GM23248 (cell line): ENCODE measurements at places on chromosomes 13 and 19. TPM values are rescaled to one million over a fixed set of nuclear protein-coding genes. Genes with fewer than 3 reads are reported as not detected.

Gene HSH2D
- total RNA-seq = not detected in 2 replicates

Gene CEACAM5
- total RNA-seq = not detected in 2 replicates

- H3K27ac ChIP-seq = peak within 1 kb of the TSS; percentile 97
- H3K4me3 ChIP-seq = peak within 1 kb of the TSS; percentile 95
- H3K27me3 ChIP-seq = no peaks in the 10 kb centered on the region
- H3K36me3 ChIP-seq = peaks cover 9% of the 10 kb centered on the region; the same call in 1 of the 2 replicates
Measured at GRCh38 chr13:113209336-113209758, at the start of gene CUL4A. TSS of gene CUL4A (plus strand) at chr13:113209613. CDS start at chr13:113209628, 15 bp downstream.

- no peak overlapping the region for H3K4me3 ChIP-seq
- H3K36me3 ChIP-seq = no peaks in the 10 kb centered on the region
- no peak overlapping the region for H3K27ac ChIP-seq
- H3K27me3 ChIP-seq = peaks cover 21% of the 10 kb centered on the region
Measured at GRCh38 chr13:45833663-45834375, 17.7 kb downstream of the SIAH3 start.

GRCh38 chr19:35151273-35152065 lies 3.1 kb upstream of the FXYD5 start:
- no peaks in the 10 kb centered on the region for H3K36me3 ChIP-seq
- H3K27ac ChIP-seq = no peak overlapping the region
- peaks cover 7% of the 10 kb centered on the region for H3K4me1 ChIP-seq

GRCh38 chr13:55815458-55816033 lies 1325.2 kb upstream of the PRR20A start:
- H3K4me3 ChIP-seq = no peak overlapping the region
- H3K27me3 ChIP-seq = no peaks in the 10 kb centered on the region
- no peak overlapping the region for H3K27ac ChIP-seq
- no peaks in the 10 kb centered on the region for H3K4me1 ChIP-seq
- no peak for DNase-seq
